ENCODE measurements at places on chromosomes 5 and 9.

DNA sequence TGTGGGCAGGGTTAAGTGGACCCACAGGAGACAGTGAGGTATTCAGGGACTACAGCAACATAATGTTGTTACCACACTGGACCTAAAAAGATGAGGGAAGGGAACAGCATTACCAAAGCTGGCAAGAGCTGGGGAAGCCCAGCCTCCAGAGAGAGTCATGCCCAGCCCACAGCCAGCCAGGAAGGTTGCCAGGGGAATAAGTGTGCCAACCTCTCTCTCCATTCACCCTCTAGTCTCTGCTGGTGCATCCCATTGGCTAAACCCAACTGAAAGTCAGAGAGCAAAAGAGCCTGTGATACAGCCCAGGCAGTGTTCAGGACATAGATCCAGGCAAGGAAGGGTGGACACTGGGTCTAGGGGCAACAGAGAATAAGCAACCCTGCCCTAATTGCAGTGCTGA, 35.8 kb upstream of the AFAP1L1 start:
- DNase-seq = no peak

GRCh38 chr9:134966270-134966669, 48.6 kb upstream of the FCN1 start:
- DNase-seq = no peak

GRCh38 chr5:6576861-6577501, 55.9 kb downstream of the NSUN2 start:
- DNase-seq = peak; percentile 21

DNA sequence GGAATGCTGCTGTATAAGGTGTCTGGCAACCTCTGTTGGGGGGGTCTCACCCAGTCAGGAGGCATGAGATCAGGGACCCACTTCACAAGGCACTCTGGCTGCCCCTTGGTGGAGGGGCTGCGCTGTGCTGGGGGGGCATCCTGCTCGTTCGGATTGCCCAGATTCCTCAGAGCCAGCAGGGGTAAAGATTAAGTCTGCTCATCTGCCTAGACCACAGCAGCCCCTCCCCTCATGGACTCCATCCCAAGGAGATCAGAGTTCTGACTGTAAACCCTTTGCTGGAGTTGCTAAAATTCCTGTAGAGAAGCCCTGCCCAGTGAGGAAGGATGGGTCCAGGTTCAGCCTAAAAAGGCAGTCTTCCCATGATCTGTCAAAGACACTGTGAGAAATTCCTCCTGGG, 262.0 kb upstream of the C9orf72 start:
- no peak for DNase-seq

- no peak for DNase-seq
Measured at GRCh38 chr9:111613436-111614040, 14.1 kb upstream of the PTGR1 start.

DNA sequence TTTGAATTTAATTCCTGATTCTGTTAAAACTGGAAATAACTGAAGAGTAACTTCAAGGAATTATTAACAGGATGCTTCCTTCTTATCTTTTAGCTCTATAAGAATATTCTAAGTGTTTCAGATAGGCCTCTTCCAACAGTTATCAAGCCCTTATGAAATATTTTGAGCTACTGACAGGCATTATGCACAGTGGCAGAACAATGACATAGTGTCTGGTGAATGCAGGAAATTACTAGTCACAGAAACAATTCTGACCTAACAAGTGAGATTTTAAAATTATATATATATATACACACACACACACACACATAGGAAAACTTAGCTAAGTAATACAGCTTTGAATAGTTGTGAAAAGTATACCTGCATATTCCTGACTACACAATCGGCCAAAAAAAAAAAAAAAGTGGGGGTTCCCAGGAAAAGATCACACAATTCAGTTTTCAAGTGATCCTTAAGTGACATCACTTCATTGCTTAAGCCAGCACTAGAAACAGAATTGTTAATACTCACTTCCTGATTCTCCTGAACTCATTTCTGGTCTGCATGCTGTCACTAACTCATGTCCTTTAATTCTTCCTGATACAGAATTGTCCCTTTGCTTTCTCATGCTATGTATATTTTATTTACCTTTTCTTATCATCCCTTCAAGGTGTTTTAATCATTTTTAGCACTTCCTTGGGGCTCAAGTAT, 77.3 kb downstream of the SLC25A46 start:
- DNase-seq = no peak

GRCh38 chr9:124388275-124389048, 26.8 kb downstream of the PSMB7 start:
- no peak for DNase-seq

GRCh38 chr9:93236541-93237206, 52.7 kb downstream of the WNK2 start:
- no peak for DNase-seq

DNA sequence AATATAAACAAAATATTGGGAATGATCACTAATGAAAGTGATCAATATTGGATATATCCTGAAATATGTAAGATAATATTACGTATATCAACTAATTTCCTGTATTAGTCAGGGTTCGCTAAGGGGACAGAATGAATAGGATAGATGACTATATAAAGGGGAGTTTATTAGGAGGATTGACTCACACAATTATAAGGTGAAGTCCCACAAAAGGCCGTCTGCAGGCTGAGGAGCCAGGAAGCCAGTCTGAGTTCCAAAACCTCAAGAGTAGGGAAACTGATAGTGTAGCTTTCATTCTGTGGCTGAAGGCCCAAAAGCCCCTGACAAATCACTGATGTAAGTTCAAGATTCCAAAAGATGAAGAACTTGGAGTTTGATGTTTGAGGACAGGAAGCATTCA, 561.1 kb downstream of the PRDM9 start:
- no peak for DNase-seq

GRCh38 chr5:89315286-89316100, 432.5 kb upstream of the MEF2C start:
- no peak for DNase-seq

GRCh38 chr5:28714907-28715698, 1676.7 kb upstream of the CDH9 start:
- DNase-seq = no peak

GRCh38 chr9:94639061-94639998, at the start of gene FBP1:
FBP1 (minus strand) TSS chr9:94639518; CDS start chr9:94639310, 208 bp downstream.
- DNase-seq = no peak

GRCh38 chr5:2739360-2740050, 12.0 kb downstream of the IRX2 start:
- DNase-seq = no peak

- DNase-seq = no peak
Measured at GRCh38 chr5:36494841-36495601, 111.4 kb upstream of the SLC1A3 start.

DNA sequence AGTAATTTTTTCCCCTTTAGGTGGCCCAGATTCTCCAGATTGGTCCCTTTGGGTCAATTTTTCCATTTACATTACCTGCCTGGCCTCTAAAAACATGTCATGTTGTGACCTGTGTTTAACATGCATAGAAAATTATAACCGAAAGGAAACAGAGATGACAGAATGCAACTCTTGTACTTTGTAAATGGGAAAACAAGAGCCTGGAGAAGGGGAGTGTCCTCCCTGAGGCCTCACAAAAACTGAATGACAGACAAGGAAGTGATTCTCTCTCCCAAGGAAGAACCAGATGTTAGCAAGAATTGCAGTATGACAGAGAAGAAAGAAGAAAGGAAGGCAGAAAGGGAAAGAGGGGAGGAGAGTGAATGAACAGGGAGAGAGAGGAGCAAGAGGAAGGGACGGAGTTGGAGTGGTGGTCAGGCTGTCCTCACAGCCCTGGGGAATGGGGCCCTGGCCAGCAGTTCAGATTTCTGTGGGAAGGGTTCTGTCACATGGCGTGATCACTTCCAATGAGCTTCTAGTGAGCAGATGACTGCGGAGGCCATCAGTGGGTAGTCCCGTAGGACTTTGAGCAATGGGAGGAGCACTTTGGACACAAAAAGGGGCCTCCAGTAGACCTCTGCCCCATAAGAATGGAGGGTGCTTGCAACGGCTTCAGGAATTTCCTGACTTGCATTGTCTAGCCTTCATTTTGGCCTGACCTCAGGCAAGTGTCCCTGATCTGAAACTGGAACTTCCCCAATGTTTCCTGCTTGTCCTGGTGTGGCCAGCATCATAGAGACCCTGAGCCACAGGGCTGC, 31.6 kb downstream of the ABLIM3 start:
- no peak for DNase-seq

DNA sequence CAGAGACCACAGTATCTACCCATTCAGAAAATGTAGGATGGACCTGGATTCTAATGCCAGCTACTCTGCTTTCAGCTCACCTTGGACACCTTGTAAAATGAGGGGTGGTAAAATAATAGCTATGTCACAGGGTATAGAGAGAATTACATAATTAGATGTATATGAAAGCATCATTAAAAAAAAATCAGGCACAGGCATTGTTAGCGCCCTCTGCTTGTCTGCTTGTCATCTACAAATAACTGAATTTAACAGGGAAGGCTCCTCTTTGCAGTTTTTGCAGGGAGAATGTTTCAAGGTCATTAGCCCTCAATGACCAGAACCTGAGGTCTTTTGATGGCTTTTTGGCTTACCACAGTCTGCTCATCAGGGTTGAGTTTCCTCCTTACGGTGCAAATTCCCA, 58.0 kb downstream of the GPR21 start:
- no peak for DNase-seq

GRCh38 chr9:71929791-71930440, 18.5 kb downstream of the C9orf85 start:
- DNase-seq = peak; percentile 75

DNA sequence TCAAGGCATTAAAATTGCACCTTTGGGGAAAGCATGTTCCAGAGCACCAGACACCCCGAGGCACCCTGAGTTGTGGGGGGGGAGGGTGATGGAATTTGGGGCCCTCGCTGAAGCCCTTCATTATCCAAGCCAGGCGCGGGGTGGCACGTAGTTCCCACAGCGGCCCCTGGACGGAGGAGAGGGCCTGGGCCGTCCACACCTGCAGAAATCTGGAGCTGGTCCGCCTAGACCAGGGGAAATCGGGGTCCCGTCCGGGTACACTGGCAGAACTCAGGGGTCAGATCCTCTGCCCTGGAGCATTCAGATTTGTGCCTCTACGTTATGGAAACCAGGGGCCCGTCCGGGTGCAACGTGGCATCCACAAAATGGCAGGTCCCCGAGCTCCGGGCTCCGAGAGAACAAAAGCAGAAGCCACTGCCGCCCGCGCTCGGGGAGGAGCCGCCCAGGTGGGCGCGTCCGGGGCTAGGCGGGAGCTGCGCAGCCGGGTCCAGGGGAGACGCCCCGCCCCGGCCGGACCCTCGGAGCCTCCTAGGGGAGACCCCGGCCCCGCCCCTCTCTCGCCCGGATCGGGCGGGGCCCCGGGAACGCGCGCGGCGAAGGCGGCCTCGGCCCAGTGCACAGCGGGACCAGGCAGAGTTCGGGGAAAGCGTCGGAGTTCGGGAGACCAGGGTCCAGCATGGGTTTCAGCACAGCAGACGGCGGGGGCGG, at the start of gene PLEKHG4B:
TSS of gene PLEKHG4B (plus strand) at position 613 of the 708 bp plus-strand sequence. CDS start at position 677, 64 bp downstream.
- DNase-seq = no peak

DNA sequence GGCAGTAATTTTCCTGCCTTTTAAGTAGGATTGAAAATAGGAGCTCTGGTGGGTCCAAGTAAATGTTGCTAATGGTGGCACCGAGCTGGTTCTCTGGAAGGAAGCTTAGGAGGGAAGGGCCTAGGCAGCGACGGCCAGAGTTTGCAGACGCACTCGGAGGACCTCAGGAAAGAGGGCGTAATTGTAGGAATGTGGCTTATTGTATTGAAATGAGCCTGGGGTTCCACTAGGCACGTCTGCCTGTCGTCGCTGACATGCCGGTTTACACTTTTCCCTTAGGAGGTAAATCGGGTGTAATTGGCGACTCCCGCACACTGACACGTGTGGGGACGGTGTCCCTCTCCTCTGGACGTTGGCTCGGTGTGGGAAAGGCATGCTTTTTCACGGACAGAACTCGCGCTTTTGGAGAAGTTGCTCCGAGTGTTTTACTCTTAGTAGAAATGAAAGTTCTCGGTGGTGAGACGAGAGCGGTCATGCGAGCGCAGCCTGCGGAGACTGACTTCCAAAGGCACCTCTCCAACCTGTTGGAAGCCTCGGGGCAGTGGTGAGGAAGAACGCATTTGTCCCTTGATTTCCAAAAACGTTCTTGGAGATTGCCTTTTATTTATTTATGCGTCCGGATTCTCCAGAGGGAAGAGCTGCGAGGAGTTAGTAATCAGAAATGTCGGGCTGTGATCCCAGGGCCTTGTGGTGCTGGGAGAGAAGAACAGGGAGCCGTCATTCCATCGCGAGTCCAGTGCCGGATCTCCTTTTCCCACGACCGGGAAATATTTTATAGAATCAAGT, 1.3 kb downstream of the NR4A3 start:
- no peak for DNase-seq

DNA sequence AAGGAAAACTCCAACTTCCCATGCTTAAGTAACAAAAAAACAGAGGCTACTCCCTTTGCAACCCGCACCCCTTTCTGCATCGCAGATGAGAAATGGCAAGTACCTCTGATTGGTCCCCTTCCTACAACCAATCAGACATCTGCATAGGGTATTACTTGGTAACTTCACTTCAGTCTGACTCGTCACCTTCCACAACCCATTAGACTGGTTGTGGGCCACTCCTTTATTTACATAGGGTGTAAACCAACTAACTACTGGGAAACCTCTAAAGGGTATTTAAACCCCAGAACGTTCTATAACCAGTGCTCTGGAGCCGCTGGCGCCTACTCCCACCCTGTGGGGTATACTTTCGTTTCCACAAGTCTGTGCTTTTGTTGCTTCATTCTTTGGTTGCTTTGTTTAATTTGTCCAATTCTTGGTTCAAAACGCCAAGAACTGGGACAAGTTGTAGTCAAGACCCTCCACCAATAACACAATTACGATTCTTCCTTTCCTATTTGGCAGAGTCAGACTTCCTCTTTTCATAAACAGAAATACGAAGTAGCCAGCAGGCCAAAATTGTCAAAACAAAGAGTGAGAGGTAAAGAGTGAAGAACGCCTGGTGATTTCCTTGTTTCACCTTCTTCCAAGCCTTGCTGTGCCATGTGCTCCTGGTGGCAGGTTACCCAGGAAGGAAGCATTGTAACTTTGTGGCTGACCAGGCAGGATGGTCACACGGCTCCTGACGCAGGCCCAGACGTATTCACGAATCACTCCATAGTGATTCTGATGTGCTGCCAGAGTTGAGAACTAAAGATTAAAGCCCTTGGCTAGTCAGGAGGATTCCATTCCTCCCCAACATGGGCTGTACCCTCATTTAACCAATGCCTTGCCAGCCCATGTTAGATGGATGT, 477.4 kb downstream of the ARHGEF28 start:
- no peak for DNase-seq

All from AG09309 (cell line).